Activated CD4-positive, alpha-beta memory T cell treated with anti-CD3 and anti-CD28 coated beads for 36 hours (primary cell): ENCODE measurements at places on chromosomes 12 and 14.
A peak's percentile ranks its signal among the peaks of the same experiment; 100 is the strongest.

DNA sequence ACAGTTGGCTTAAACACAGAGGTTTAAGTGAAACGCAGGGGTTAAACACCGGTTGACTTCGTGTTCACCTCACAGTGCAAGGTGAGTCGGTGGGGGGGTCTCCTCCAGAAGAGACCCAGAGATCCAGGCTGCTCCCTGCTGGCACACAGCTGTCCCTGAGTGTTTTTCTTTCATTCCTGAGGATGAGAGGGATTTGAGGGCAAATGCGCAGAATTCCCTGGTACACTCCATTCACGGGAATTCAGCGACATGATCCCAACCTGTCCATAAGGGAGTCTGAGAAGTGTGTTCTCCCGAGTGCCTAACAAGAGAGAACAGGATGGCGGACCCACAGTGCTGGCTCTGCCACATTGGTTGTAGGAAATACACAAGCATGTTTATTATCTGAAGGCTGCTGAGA is 107.2 kb upstream of the ESRRB start:
- DNase-seq, result no peak

DNA sequence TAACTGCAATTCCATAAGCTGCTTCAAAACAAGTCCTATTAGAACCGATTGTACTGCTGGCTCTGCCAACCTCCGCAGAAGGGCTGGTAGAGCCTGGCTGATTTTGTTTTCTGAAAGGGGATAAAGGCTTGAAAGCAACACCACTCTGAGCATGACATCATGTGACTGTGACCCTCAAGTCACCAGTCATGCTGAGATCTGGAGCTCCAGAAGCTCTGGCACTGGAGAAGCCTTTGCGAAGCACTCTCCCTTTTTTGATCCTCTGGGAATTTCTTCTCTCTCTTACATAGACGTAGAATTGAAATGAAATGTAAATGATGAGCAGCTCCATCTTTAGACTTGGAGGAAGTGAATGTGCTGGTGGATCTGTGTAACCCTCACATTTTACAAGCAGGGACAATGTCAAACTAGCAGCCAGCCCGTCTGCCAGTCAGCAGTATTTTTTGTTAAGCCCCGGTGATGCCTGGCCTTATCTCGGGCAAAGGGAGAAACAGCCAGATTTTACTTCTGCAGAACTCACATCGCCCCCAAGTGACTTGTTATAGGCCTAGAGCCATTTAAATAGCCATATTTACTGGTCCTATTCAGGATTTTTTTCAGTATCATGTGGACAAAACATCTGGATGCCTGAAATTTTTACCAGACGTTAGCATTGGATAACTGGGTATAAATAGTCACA is 112.1 kb upstream of the NPAS3 start:
- DNase-seq, result no peak

DNA sequence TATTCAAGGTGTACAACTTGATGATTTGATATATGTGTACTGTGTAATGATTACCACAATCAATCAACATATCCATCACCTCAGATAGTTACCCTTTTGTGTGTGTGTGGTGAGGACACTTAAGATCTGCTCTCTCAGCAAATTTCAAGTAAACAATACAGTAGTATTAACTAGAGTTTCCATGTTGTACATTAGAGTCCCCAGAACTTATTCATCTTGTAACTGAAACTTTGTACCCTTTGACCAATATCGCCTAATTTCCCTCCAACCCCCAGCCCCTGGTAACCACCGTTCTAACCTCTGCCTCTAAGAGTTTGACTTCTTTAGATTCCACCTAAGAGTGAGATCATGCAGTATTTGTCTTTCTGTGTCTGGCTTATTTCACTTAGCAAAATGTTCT is 12.1 kb downstream of the ADCK1 start:
- no peak for DNase-seq

GRCh38 chr12:48044396-48044795 is 40.1 kb upstream of the COL2A1 start:
- DNase-seq, result no peak

DNA sequence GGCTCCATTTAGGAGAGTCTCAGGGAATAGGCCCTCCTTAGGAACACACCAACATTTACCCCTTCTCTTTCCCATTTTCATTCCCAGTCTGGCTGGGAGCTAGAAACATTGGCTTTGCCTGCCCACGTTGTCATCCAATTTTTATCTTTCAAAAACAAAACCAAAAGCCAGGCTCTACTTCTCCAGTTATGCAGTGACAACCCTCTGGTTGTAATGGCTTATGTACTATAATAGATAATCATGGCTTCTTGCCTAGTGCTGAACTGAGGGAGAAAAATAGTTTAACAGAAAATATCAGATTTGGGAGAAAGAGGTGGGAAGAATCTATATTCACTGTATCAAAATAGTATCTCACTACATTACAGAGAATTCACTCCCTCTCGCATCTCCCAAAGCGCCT is 32.1 kb upstream of the IL22 start:
- DNase-seq, result no peak

GRCh38 chr14:90804292-90805083 is 11.7 kb downstream of the TTC7B start:
- no peak for DNase-seq

- DNase-seq, result no peak
Observed at GRCh38 chr12:47145188-47145587, 65.4 kb upstream of the AMIGO2 start.

GRCh38 chr12:24436667-24437066 is 487.2 kb upstream of the SOX5 start:
- no peak for DNase-seq

- no peak for DNase-seq
Observed at GRCh38 chr14:36518586-36519430, 1.2 kb downstream of the NKX2-1 start.

DNA sequence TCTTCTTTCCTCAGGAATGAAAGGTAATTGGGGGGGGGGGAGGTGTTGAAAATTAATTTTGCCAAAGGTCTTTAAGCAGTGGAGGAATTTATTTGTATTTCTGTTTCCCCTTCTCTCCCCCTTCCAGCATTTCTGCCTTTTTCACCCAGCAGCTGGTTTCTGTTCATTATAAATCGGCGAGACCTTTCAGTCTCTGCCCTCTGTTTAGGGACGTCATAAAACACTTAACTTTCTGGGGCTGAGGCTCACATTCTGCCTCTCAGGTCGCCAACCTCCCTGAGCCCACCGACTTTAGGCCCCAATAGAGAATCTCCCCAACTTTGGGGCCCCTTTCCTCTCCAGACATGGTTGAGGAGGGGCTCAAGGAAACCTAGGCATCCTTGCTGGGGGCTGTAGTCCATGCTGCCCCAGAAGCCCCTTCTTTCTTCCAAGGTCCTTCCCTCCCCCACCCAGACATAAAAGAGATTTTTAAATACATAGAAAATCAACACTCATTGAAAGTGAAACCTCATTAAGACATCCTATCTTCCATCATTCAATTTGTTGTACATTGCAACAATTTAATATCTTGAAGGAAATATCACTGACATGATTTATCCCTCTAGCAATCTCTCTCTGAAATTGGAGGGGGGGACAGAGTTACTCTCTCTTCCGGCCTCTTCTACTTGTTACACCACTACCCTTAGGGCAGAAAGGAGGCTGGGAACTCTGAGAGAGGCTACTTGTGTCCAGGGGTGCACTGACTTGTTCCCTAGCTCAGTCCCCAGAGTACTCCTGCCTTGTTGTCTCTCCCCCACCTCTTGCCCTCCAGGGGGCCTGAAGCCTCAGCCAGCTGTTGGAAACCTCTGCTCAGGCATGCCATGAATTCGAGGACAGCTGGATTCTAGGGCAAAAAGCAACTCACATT is 2.5 kb upstream of the HOXC6 start:
- no peak for DNase-seq

- peak; percentile 55 for DNase-seq
Observed at GRCh38 chr12:118050972-118051910, 9.7 kb downstream of the WSB2 start.

DNA sequence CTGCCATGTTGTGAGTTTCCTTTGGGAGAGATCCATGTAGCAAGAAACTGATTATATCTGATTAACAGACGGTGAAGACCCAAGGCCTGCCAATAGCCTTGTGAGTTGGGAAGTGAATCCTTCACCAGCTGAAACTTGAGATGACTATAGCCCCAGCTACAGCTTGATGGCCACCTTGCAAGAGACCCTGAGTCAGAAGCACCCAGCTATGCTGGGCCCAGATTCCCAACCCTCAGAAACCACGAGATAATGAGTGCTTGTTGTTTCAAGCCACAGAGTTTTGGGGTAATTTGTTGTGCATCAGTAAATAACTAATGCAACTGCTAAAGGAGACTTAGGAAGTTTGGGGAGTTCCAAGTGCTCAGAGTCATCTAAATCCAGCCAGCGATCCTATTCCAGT is 80.3 kb downstream of the AVPR1A start:
- DNase-seq, result no peak

DNA sequence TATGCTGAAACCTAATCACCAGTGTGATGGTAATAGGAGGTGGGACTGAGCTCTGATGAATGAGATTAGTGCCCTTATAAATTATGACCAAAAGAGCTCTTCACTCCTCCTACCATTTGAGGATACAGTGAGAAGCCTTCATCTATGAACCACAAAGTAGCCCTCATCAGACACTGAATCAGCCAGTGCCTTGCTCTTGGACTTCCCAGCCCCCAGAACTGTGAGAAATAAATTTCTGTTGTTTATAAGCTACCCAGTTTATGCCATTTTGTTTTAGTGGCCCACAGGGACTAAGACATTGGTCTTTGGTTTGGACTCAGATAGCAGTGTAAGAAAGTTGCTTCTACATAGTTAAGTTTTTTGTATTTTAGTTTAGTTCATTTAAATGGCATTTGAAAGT is 32.9 kb downstream of the ABHD12B start:
- no peak for DNase-seq

- DNase-seq, result no peak
Observed at GRCh38 chr14:67636361-67636919, 16.7 kb downstream of the ARG2 start.

DNA sequence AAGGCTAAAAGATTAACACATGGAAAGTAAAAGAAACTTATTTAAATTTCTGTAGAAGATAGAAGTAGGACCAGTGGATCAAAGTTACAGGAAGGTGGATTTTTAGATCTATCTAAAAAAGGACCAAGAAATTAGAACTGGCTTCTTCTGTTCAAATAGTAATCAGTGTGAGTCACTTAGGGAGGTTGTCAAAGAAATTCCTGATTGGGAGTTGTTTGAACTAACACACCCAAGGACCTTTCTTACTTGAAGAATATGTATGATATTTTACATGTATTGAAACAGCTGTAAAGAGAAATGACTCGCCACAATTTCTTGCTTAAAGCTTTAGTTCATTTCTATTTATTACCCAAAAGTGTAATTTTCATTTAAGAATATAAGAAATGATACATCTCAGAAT is 256.9 kb downstream of the RAD51B start:
- DNase-seq, result no peak
